Endodermal cell (in vitro differentiated cells): ENCODE measurements at places on chromosomes 7 and 10. TPM values are rescaled to one million over a fixed set of nuclear protein-coding genes. Genes with fewer than 3 reads are reported as not detected.

Gene PLOD3
- total RNA-seq, result 59.0 and 65.5 TPM in 2 replicates

Gene SHH
- 1.3 to 1.9 TPM (median 1.6 TPM) in 3 replicates for total RNA-seq

Gene HHEX
- 106 to 120 TPM (median 113 TPM) in 3 replicates for total RNA-seq

Gene CUZD1
- not detected in 3 replicates for total RNA-seq

Gene INPP5A
- total RNA-seq, result 26.6 and 26.7 TPM in 2 replicates

Gene CCDC136
- 27.3 to 49.3 TPM (median 46.0 TPM) in 3 replicates for total RNA-seq

GRCh38 chr7:87816389-87816788, 59.8 kb downstream of the SLC25A40 start:
- H3K4me1 ChIP-seq, result no peaks in the 10 kb centered on the region
- no peak overlapping the region for H3K27ac ChIP-seq
- no peak for DNase-seq

DNA sequence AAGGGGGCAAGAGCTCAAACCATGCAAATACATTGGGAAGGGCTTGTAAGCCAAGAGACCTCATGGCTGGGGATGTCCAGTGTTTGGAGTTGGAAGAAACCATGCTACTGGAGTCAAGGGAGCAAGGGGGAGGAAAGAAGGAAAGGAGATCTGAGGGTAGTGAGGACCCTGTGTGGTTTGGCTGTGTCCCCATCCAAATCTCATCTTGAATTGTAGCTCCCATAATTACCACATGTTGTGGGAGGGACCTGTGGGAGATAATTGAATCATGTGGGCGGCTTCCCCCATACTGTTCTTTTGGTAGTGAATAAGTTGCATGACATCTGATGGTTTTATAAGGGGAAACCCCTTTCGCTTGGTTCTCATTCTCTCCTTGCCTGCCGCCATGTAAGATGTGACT, 56.5 kb upstream of the ADRB1 start:
- no peaks in the 10 kb centered on the region for H3K27me3 ChIP-seq
- H3K4me1 ChIP-seq, result no peaks in the 10 kb centered on the region
- H3K4me3 ChIP-seq, result no peak overlapping the region

GRCh38 chr7:69596056-69596455, 2.2 kb upstream of the AUTS2 start:
- no peak overlapping the region for H3K27ac ChIP-seq
- H3K27me3 ChIP-seq, result peaks cover 21% of the 10 kb centered on the region
- H3K36me3 ChIP-seq, result no peaks in the 10 kb centered on the region
- DNase-seq, result no peak
- H3K4me3 ChIP-seq, result no peak overlapping the region

- no peaks in the 10 kb centered on the region for H3K27me3 ChIP-seq
- peak overlapping the region; percentile 49 for H3K4me3 ChIP-seq
- DNase-seq, result peak; percentile 82
- H3K4me1 ChIP-seq, result peaks cover 50% of the 10 kb centered on the region
These were observed 6.9 kb downstream of the ITPRIP start for GRCh38 chr10:104331208-104331838.

DNA sequence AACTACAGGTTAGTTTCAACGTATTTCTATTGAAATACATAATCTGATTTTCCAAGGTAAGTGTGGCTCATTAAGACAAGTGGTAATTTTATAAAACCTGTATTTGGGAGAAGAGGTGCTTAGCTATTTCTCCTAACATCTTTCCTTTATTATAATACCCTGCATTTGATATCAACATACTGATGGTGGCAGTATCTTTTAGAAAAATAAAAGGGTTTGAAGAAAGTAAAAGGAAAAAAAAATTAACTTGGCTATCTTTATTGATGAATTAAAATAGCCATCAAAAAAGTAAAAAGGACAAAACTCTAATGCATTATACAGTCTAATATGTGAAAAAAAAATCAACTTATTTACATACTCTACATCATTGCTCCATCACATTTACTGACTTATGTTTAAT, 68.0 kb downstream of the NRBF2 start:
- H3K4me3 ChIP-seq, result no peak overlapping the region
- H3K27ac ChIP-seq, result no peak overlapping the region
- peaks cover 88% of the 10 kb centered on the region for H3K36me3 ChIP-seq
- no peak for DNase-seq

DNA sequence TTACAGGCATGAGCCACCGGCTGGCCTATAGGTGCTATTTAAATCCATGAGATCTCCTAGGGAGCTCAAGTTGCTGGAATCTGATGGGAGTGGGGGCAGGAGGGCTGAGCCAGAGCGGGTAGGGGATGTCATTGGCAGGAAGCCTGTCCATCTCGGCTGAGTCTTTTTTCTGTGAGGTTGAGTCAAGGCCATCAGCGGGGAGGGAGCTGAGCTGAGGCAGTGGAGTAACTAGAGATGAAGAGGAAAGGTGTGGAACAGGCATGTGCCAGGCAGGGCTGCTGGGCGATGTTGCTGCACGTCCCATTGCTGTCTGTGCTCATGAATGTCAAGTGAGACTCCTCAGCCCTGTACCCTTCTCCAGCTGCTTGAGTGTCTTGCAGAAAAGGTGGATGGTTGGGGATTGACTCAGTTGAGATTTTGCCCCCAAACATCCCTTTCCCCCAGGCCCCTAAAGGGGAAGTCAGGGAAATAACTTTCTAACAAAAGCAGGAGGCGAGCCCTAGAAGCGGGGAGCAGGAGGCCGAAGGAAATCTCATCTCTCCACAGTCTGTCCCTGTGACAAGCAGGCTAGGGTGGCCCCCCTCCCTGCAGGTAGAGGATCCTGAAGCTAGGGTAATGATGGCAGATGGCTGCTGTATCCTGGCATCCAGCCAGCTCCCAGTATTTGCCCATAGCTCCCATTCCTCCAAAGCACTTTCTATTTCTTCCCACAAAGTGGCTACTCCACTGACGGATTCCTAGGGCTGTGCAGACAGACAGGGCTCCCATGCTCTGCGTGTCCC, 5.4 kb downstream of the ATP6V1F start:
- H3K27ac ChIP-seq, result no peak overlapping the region
- H3K4me3 ChIP-seq, result peak overlapping the region; percentile 80
- H3K27me3 ChIP-seq, result peaks cover 33% of the 10 kb centered on the region

GRCh38 chr10:44307691-44308090, 77.2 kb downstream of the CXCL12 start:
- no peaks in the 10 kb centered on the region for H3K4me1 ChIP-seq
- H3K36me3 ChIP-seq, result no peaks in the 10 kb centered on the region
- no peak for DNase-seq
- H3K27ac ChIP-seq, result no peak overlapping the region
- H3K27me3 ChIP-seq, result peaks cover 26% of the 10 kb centered on the region
